ENCODE measurements at places on chromosomes 1 and 21.

- DNase-seq, result no peak
Observed at GRCh38 chr1:156581661-156582387, 2.3 kb downstream of the TTC24 start.

DNA sequence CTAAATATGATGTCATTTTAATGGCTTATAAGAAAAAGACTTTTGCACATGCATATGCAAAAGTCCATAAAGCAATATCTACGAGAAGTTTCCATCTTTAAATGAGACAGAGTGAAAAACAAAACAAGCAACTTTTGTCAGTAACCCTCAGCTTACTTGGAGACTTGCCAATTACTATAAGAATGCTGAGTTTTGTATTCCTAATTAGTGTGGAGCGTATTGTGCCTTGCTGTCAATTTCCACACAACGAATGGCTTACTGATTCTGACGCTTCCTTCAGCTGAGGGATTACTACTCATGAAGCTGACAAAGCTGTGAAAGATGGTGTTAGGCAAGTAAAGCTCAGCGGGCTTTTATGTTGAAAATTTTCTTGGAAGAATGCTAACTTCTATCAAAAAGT is 440.4 kb upstream of the ADAMTS5 start:
- DNase-seq, result no peak

DNA sequence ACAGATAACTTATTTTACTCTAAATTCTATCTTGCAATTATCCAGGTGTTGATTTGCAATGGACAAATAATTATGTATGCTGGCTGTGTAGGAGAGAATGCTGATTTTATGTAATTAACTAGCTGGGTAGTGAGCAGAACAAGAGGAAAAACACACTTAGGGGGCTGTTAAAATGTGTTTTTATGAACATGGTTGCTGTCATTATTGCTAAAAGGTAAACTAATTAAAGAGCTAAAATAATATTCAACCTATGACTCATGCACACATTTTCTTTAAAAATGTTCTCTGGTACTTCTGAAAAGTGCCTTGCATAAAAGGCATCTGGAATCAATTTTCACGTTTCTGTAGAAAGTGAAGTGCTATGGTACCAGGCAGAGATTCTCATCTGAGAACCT is 192.8 kb upstream of the C8B start:
- no peak for DNase-seq

DNA sequence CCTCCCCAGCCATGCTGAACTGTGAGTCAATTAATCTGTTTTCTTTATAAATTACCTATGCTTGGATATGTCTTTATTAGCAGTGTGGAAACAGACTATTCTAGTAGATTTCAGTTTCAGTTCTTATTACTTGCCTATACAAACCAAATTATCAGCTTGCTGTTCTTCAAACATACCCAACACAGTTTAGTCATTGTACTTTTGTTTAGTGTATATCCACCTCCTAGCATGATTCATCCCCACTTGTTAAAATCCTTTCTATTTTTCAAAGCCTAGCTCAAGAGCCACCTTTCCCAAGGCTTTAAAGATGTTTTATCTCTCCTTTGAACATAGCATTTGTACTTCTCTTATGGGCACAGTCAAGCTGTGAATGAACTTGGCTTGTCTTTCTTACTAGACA is 195.6 kb upstream of the ZRANB2 start:
- no peak for DNase-seq

- DNase-seq, result no peak
Observed at GRCh38 chr1:218817691-218818465, 355.8 kb upstream of the LYPLAL1 start.

- DNase-seq, result no peak
Observed at GRCh38 chr1:88529581-88529980, 154.5 kb upstream of the PKN2 start.
